ENCODE measurements at places on chromosomes 16 and 17. TPM values are rescaled to one million over a fixed set of nuclear protein-coding genes. Genes with fewer than 3 reads are reported as not detected.
A peak's percentile ranks its signal among the peaks of the same experiment; 100 is the strongest.

DNA sequence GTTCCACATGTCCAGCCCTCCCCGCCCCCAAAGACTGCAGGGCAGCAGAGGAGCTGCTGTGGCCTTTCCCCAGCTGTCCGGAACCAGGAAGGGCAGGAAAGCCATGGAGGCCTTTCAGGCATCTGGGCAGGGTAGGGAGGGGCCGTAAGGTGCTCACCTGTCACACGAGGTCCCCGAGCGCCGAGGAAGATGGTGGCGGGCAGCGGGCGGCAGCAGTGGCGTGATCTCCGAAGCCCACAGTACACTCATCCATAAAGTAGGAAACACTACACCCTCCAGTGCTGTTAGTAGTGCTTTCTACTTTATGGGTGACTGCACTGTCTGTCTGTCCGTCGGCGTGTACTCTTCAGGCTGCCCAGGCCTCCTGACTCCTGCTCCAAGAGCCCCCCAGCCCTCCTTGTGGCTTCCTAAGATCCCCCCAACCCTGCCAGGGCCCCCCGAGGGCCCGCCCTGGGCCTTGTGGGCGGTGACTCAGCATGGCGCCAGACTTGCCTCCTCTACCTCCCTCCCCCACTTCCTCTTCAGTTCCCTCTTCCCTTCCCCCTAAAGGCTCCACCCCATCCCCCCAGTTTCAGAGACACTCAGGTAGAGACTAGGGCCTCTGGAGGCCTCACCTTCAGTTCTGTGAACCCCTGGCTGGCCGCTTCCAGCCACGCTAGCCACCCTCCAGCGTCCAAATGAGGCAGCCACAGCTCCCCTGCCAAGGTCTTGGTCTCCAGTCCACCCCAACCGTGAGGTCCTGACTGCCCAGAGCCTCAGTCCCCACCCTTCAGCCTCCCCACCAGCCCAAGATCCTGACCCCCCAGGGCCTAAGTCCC is 2.6 kb upstream of the TSPOAP1 start:
- peak; percentile 86 for DNase-seq

The SUZ12 gene
- total RNA-seq = 24.3 TPM

The CIITA gene
- 16.7 TPM for total RNA-seq

DNA sequence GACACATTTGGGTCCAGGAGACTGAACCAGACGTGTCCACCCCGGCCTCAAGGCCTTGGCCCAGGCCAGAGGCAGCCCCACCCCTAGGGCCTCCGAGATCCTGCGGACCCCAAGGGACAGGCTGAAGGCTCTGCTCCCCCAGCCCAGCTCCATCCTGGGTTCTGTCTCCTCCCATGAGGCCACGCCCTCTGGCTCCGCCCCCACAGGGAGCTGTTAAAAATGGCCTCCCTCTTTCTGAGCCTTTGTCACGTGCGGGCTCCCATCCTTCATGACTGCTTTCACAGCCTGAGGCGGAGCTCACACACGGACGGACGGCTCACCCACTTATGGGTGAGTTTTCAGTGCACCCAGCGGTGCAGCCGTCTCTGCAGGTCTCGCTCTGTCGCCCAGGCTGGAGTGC is 6.5 kb upstream of the CACNA1H start:
- DNase-seq = no peak

DNA sequence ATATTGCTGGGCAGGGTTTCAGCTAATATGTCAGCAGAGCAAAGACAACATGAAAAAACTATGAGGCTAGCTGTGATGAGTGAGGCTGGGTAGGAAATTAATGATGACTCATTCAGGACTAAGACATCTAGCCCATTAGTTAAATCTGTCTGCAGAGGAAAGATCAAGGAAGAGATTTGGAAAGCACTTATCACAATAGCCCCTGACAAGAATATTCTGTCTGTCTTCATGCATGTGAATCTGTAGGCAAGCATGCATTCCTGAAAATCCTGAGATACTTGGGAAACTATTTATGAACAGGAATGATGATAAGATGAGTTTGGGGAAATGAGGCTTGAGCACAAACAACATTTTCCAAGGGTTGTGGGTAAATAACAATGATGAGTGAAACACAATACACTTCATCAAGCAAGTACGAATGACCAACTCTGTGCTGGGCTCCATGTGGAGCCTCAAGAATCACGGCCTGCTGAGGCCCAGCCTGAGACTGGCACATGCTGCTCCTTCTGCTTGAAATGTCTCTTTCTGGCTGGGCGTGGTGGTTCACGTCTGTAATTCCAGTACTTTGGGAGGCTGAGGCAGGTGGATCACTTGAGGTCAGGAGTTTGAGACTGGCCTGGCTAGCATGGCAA is 96.5 kb upstream of the ASIC2 start:
- no peak for DNase-seq

- no peak for DNase-seq
These were observed 32.0 kb downstream of the KSR1 start for GRCh38 chr17:27488231-27488630.

The TPSG1 gene
- total RNA-seq = not detected

GRCh38 chr16:65142276-65142675 is 20.4 kb upstream of the CDH11 start:
- DNase-seq = no peak

DNA sequence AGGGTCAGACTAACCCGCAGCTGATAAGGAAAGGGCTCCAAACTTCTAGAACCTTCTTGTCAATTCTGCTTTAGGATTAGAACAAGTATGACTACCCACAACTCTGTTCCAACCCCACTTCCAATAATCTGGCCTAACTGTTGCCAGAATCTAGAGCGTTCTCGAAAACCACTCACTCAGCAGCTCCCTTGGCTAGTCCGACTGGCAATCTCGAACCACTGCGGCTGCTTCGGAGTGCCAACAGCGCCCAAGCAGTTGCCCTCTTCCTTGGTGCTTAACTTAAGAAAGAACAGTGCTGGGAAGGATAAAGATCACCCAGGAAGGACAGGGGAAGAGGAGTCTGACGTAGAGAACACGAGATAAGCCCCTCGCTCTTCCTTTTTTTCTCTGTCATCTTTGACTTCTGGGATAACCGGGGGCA is 818 bp downstream of the DNAJC7 start:
- peak; percentile 42 for DNase-seq
